ENCODE measurements at places on chromosomes 2 and 18.
A peak's percentile ranks its signal among the peaks of the same experiment; 100 is the strongest.

DNA sequence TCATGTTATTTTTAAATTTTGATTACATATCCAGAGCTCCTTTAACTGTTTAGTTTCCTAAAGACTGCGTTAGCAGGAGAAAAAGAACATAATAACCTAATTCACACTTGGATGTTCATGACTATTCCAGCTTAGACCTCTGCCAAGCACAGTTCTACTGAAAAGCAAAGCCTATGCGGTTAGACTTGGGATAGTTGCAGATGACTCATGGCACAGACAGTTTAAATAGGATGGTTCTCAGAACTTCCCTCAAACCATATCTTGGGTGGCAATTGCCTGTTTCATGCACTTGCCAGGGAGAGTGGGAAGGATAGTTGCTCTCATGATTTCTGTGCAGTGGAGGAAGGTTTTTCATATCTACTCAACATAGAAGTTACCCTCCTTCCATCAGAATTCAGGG lies 149.7 kb upstream of the KLHL29 start:
- DNase-seq, result no peak

- DNase-seq, result no peak
Measured at GRCh38 chr2:179562330-179562885, 297.8 kb upstream of the SESTD1 start.

DNA sequence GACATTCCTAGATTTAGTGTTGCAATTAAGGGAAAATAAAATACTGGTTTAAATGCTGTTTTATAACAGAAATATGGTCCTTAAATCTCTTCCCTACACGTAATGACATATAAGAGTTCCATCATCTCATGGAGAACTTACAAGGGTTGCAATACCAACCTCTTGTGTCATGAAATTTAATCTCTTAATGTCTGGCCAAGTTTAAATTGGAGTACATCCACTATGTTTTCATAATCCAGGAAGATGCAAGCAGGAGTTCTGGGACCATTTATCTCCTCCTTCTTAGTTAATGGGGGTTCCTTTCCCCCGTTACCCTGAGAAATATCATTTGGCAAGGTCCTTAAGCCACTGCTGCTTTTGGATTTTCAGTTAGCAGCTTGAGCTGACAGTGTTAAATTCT lies 126.0 kb upstream of the ACVR2A start:
- no peak for DNase-seq

DNA sequence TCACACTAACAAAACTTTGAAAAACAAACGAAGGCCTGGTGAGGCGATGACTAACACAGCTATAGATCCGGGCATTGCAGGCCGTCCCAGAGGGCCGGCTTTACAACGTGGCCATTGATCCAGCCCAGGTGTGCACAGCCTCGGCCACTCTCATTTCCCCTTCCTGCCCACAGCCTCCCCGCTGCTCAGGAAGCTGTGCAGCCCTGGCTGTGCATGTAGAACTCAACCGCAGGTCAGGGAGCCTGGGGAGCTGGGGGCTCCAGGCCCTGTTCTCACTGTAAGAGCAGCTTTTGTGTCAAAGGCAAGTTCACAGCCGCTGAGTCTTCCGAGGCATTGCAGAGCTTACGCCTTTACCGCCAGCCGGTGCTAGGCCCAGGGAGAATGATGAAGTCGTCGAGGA lies 87.2 kb downstream of the LONRF2 start:
- DNase-seq, result no peak

DNA sequence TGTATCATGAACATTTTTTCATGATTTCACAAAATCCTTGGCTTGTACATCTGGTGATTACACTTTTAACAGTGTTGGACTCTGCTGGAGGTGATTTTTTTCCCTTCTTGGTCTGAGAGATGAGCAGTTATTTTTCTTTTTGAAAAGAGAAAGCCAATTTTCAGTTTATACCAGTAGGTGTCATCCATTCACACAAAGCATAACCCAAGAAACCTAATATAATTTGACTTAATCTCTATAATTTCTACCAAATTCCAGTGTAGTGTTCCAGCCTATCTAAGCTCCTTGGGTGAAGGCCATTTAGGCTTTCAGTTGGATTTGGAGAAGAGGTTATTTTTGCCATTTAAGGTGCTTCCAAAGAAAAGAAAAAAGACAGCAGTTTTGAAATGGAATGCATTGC lies 7.7 kb upstream of the ICOS start:
- DNase-seq, result no peak

DNA sequence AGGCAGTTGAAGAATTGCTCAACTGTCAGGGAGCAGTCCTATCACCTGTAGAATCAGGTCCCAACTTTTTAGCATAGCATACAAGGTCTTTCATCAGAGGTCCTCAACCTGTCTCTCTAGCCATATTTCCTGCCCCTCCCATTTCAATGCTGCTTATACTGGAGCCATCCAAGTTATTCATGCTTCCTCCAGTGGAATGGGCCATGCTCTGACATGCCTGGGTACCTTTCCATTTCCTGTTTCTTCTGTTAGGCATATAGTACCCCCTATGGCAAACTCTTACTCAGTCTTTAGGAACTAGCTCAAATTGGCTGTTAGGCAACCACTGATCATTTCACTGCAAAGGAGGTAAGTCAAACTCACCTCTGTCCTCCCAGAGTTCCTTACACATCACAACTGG lies 51.0 kb upstream of the ABCA12 start:
- no peak for DNase-seq

GRCh38 chr18:37006742-37007141 lies 177.8 kb downstream of the KIAA1328 start:
- DNase-seq, result no peak

- no peak for DNase-seq
Measured at GRCh38 chr2:109065391-109065734, 63.6 kb upstream of the SH3RF3 start.

DNA sequence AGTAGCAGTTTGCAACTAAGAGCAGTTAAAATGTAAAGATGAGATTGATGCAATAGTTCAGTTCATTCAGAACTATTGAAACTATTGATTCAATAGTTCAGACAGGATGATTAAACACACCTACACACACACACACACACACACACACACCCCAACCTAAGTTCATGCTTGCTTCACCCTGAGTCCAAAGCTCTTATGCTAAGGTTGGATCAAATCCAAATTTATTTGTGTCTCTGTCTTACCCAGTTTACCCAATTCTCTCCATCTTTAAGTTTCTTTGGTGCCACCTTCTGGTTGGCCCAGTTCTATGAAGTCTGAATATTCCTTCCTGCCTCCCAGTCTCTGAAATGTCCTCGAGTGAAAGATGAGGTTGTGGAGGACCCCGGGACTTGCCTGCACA lies 5.1 kb downstream of the SERPINB8 start:
- DNase-seq, result no peak

DNA sequence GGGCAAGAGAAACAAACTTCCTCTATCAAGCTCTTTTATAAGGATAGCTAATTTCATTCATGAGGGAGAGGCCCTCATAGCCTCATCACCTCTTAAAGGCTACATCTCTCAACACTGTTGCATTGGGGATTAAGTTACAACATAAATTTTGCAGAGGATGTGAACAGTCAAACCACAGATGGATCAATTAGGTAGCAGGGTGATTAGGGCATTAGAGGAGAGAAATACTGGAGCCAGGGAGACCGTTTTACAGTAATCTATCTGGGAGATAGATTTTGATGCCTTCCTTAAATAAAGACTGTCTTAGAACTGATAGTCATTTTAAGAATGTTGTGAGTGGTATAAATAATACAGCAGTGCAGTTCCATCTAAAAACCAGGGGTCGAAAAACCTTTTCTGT lies 258.9 kb downstream of the DCC start:
- DNase-seq, result no peak

GRCh38 chr2:193153576-193153975 lies 958.8 kb upstream of the TMEFF2 start:
- DNase-seq, result no peak

- no peak for DNase-seq
Measured at GRCh38 chr2:194745557-194746146, 911.4 kb upstream of the SLC39A10 start.

- no peak for DNase-seq
Measured at GRCh38 chr2:230869914-230870543, 5.3 kb downstream of the ITM2C start.

GRCh38 chr18:49725809-49726674 lies 87.3 kb downstream of the ACAA2 start:
- no peak for DNase-seq

DNA sequence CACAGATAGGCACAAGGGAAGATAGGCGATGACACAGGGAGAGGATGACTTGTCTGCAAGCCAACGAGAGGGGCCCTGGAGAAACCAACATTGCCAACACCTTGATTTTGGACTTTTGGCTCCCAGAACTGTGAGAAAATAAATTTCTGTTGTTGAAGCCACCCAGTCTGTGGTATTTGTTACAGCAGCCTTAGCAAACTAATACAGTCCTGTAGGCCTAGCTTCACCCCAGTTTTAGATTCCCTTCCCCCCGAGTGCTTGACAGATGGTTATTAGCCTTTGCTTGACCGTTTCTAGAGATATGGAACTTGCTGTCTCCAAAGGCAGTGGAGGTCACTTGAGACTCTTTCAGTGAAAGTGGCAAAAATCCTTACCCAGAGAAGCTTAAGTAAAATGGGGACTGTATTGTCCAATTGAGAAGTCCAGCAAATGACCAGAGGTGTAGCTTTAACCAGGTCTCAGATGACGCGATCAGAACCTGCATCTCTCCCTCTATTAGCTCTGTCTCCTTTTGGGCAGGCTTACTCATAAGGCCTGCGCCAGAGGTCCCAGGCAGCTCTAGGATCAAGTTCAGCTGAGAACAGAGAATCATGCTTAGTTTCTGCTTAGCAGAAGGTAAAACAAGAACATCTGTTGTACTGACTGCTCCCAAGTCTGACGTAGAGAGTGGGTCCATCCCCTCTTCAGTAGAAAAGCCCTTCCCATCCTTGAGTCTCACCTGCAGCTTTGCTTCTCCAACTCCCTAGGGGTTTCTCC lies 50.4 kb downstream of the MFSD6 start:
- DNase-seq, result no peak

DNA sequence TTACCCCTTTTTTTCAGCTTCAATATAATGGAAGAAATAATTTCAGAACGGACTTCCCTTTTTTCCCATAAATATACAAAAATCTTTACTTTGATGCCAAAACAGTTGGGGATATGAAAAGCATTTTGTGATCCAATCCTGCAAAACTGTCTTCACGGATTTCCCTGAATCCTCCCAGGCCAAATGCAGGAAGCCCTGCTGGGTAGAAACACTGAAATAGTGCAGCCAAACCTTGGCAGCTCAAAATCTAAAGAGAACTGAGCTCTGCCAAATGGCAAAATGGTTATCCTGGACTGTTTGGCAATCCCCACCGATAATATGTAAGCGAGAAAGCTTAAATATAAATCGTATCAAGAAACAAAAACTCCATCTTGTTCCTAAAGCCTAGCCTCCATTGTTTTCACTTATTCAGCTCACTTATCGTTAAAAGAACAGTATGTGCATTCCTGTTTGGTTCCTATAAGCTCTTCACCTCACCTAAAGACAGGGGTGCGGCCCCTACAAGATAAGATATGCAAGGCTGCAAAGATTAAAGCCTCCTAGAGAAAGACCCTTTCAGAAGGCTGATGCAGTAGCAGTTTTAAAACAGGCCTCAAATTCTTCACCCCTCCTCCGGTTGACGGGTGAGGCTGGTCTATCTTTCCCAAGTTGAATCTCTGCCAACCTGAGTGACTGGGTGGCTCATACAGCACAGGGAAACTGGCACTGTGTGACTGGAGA lies 48.6 kb downstream of the LAMA1 start:
- DNase-seq, result no peak

- DNase-seq, result no peak
Measured at GRCh38 chr2:239109041-239109927, 261.4 kb downstream of the TWIST2 start.

DNA sequence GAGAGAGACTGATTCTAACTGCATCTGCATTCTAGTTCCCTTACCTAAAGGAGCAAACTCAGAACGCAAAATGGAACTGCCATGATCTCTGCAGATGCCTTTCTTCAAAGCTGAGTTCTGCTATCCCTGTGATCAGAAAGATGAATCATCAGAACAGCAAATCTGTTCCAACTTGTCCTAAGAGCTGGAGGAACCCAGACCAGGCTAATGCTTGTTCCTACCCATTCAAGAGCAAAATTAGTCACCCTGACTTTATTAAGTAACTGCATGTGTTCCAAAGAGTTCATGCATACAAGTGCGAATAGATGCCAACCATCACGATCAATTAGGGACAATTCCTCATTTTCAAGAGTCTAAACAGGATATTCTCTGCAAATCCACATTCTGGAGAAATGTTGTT lies 46.5 kb downstream of the MBP start:
- no peak for DNase-seq

GRCh38 chr2:19158896-19159295 lies 199.5 kb downstream of the OSR1 start:
- no peak for DNase-seq

DNA sequence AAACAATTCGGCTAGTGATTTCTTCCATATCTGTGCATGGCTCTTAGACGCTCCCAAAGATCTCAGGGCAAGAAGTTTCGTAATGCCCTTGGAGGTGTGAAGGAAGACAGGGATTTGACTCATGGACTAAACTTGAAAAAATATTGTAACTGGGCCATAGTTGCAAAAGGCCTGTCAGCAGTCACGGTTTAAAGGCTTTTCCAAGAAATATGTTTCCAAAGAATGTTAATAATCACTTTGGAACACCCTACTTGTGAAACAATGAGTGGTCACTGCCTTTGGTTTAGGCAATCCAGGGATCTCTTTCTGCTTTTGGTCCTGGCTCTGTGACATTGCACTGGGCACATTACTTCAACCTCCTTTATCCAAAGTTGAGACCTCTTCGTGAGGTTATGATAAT lies 102.5 kb upstream of the RASGRP3 start:
- DNase-seq, result no peak

DNA sequence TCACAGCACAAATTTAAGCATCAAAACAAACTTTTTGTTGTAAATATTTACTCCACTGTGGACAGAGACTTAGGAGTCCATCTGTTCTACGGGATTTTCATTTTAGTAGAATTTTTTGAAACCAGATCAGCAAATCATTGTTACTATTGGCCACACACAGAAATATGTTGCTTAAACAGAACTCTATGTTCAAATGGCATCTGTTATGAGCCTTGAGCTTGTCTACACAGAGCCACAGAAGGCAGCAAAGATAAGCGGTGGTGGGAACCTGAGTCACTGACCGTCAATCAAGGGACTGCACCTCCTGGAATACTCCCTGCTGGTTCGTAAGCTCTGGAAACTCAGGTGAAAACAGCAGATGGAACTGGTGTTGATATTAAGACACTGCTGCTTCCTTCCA lies 156.8 kb downstream of the TMEM200C start:
- peak; percentile 13 for DNase-seq

GRCh38 chr2:238855891-238856580 lies 8.2 kb downstream of the TWIST2 start:
- DNase-seq, result no peak

- DNase-seq, result no peak
Measured at GRCh38 chr2:147275943-147276342, 568.9 kb upstream of the ACVR2A start.

- DNase-seq, result peak; percentile 39
Measured at GRCh38 chr2:209425471-209426071, 1.7 kb downstream of the MAP2 start.

GRCh38 chr2:26745609-26746327 lies 18.3 kb upstream of the SLC35F6 start:
- DNase-seq, result peak; percentile 18

All from cerebellar nuclear complex (tissue), 1 donor.